ENCODE measurements at places on chromosomes 12 and 14.

DNA sequence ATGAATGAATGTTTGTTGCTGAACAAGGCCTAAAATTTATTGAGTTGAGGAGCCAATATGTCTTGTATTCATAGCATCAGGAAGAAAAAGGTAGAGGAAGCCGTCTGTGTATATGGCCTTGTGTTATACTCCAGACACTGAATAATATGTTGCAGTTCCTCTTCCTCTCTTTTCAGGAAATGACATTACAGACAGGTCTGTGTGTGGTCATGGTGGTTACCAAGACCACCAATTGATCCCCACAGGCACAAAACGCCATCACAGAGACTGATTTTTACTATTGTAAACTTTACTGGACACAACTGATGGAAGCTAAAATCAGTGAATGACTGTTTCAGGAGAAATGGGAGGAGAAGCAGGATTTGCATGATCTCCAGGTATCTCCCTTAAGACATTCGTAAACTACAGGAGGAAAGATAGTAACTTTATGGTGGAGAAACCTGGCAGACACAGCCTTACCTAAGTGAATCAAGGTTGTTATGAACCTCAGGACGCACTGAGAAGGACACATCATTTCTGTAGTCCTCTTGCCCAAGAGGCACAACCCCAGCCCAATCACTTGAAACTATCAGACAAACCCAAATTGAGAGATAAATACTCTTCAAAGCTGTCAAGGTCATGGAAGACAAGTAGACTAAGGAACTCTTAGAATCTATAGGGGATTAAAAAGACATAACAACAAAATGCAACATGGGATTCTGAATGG, 334.1 kb upstream of the RGS6 start:
- DNase-seq: peak; percentile 23

DNA sequence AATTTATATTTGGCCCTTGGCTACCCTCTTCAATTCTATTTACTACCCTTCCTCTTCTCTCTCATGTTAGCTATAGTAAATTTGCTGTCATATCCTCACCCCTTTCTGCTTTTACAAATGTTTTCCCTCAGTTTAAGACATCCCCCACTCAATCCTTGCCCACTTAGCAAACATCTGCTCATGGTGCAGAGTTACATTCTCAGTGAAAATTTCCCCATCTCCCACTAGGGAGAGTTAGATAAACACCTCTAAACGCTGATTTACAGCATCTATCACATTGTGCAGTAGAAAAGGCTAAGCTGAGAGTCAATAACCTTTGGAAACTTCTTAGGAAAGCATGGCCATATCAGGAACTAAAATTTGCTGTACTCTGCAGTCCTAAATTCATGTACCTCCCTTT, 69.0 kb downstream of the DENND5B start:
- no peak for DNase-seq

DNA sequence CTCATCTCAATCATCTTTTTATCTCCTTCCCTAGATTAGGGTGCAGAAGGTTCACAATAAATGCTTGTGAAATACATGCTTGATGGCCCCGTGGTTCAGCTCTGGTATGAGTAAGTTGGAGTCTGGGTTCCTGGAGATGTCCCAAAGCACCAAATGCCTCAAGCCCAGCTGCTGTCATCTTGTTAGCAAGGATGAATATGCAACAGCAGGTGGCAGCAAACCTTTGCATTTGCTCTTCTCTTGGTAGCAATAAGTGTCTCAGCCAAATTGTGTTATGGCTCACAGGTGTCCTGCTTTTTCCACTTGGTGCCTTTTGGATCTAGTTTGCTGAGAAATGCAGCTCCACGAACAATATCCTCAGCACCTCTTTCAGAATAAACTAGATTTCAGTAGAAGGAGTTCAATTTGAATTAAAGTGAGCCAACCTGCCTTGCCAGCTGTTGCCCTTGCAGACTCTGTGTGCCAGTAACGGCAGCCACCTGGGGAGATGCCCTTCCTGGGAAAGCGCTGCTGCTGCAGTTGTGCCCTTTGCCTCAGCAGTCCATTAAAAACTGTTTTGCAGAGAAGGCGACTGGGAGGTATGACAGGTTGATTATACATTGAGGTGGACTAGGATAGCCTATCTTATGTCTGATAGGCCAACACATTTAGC, 417.3 kb downstream of the SNAPC1 start:
- no peak for DNase-seq

GRCh38 chr14:102013669-102014200, 49.4 kb downstream of the DYNC1H1 start:
- DNase-seq: no peak

DNA sequence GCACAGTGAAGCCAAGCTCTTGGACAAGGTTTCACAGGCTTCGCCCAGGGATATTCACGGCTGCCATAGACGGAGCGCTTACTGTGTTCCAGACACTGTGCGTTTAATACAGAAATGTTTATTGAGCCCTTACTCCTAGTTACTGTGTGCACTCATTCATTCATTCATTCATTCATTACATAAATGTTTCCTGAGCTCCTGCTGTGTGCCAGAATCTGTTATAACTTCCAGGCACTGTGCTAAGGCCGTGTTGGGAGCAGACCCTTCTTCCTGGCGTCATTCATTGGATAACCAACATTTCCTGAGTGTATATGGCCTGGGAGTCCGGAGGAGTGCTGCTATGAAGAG, 760 bp upstream of the MED13L start:
- DNase-seq: no peak

DNA sequence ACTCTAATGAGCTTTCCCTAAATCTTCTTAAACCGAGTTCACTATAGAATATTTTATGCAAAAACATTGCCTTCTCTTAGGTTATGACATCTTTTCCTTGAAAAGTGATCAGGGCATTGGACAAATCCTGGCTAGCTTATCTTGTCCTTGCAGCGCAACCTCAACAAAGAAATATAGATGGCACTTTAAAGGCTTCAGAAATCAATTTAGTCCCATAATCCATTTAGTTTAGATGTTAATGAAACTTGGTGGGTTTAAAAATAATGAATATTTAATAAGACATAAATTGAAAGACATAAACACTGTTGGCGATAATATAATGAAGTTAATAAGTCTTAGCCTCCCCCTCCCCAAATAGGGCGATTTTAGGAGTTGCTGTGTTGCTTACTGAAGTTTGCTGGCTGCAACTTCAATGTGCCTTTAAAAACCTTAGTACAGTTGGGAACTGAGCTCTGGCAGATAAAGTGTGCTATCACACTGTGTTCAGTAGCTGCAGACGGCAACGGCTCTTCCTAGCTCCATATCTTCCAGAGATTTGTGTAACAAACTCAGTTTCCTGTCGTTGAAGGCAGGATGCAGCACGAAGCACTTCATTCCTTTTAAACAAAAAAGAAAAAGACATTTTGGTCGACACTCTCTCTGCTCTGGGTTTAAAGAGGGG, 19.5 kb downstream of the PLXNC1 start:
- no peak for DNase-seq

DNA sequence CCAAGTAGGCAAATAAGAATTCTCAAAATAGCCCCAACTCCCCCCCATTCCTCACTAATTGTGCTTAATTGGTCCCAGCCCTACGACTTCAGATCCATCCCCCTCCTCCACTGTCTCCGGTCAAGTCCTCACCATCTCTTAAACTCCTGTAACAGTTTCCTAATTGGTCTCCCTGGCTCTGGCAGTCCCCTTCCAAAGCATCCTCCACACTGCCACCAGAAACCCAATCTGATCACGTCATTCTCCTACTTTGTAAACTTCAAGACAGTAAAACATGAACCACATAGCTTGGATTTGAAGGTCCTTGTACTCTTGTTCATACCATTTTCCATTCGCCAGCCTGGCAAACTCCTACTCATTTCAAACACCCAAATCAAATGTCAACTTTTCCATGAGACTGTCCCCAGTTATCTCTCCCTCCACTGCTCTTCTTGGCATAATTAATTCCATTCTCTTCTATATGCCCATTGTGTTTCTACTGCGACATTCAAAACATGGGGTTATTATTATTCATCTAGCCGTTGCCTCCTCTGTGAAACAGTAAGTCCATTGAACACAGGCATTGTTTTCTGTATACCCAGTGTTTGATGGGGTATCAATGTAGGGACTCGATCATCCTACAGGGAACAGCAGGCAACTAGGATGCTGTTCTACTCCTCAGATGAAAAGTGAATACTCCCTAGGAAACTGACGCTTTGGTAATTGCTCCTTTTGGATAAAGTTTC, 104.6 kb downstream of the EGLN3 start:
- DNase-seq: no peak

DNA sequence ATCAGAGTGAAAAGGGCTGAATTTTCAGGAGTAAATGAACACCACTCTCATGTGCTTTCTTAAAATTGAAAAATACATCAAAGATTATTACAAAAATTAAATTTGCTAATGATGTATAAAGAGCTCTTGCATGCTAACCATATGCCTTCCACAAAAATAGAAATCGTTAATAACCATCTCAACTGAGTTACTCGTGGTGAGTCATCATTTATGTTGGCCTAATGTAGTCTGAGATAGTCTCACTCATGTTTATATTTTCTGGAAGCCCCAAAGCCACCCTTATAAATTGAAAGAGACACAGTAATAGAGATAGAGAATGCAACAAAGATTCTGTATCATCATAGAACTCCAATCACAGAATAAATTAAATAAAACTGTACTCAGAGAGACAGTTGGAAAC, 131.2 kb downstream of the KCNH5 start:
- no peak for DNase-seq

DNA sequence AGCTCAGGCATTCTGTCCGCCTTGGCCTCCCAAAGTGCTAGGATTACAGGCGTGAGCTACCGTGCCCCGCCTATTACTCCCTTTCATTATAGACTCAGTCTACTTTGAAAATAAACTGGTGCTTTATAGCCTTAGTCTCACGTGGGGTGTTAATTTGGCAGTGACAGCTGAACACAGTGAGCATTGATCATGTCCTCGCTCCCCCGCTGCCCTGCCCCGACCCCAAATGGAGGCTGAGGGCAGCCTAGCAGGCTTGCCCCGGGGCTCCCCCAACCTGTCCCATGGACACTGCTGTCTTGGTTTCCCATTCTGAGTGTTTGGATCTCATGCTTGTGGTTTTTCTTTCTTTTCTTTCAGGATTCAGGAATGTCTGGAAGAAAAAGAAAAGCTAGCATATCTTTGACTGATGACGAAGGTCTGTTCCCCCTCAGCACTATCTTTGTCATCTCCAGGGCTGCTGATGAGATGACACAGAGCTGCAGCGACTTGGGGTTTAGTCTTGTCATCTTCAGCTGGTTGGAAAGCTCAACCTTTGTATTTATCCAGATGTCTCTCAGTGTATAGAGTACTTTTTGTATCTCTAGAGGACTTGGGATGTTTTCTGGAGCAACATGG, 42.2 kb downstream of the EP400 start:
- DNase-seq: no peak

GRCh38 chr12:53056901-53057300, 7.0 kb downstream of the TNS2 start:
- DNase-seq: no peak

- no peak for DNase-seq
These were observed 16.5 kb upstream of the DYRK2 start for GRCh38 chr12:67632005-67632404.

DNA sequence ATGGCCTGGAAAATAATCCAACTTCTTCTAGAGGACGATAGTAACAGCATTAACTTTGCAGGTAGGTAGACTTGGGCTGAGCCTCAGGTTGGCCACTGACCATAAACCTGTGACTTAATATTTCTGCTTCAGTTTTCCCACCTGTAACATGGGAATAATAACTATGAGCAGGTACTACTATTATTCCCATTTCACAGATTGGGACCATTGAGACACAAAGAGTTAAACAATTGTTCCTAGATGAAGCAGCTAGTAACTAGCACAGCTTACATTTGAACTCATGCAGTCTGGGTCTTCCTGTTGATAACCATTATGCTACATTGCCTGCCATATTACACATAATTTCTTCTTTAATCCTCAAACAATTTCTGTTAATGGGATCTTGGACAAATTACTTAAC, 217.7 kb downstream of the NUAK1 start:
- no peak for DNase-seq

DNA sequence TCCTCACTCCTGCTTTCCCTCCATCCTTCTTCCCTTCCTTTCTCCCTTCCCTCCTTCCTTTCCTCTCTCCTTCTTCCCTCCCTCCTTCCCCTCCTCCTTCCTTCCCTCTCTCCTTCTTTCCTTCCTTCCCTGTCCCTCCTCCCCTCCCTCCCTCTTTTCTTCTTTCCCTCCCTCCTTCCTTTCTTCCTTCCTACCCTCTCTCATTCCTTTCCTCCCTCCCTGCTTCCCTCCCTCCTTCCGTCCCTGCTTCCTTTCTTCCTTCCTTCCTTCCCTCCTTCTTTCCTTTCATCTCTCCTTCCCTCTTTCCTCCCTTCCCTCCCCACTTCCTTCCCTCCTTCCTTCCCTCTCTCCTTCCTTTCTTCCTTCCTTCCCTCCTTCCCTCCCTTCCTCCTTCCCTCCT, 39.0 kb downstream of the NOS1 start:
- DNase-seq: no peak

DNA sequence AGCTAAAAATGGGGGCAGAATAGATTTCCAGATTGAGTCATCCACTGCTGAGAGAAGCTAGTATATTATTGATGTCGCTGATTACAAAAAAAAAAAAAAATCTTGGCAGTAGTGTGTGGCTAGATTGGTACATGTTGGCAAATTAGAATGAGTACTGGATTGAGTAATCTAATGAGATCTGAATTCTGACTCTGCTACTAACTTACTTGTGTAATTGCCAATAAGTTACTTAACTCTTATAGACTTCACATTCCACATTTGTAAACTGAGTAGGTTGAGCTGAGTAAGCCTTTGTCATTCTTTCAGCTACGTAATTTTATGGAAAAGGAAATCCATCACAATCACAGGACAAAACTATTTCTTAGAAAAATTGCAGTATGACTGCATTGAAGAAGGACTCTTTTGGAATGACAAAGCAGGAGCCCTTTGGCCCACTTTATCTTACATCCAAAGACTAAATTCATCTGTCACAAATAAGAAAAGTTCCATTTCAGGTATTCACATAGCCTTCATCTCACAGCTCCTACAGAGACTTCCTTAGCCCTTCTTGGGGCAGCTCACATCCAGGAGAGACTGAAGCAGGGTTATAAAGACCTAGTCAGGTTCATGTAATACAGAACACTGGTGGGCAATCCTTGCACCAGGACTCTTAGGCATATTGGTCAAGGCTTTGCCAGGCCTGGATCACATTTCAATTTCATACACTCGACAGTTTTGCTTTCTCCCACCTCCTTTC, 197.3 kb upstream of the CPNE8 start:
- no peak for DNase-seq

GRCh38 chr12:6829536-6830220, 1.5 kb downstream of the P3H3 start:
- DNase-seq: no peak

GRCh38 chr12:54369597-54370131, 5.4 kb upstream of the GPR84 start:
- DNase-seq: no peak

DNA sequence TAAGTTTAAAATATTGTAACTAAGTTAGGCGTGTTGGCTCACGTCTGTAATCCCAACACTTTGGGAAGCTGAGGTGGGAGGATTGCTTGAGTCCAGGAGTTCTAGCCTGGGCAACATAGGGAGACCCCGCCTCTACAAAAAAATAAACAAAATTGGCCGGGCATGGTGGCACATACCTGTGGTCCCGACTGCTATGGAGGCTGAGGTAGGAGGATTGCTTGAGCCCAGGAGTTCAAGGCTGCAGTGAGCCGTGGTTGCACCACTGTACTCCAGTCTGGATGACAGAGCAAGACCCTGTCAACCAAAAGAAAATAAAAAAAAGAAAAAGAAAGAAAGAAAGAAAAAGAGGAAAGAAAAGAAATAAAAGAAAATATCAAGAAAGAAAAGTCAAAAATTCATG, 72.5 kb downstream of the TSPAN11 start:
- no peak for DNase-seq
